ENCODE measurements at places on chromosomes 16 and 17.
A peak's percentile ranks its signal among the peaks of the same experiment; 100 is the strongest.

DNA sequence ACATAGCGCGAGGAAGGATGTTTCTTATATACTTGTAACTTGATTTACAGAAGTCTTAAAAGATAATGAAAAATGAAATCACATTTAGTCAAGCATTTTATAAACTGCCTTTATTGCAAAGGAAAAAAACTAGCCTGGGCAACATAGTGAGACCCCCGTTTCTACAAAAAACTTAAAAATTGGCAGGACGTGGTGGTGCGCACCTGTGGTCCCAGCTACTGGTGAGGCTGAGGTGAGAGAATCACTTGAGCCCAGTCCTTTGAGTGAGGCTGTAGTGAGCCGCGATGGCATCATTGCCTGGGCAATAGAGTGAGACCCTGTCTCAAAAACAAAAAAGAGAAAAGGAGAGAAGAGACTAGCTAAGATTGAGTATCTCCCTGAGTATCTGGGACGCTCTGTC is 145.2 kb upstream of the CIBAR2 start:
- DNase-seq: no peak

DNA sequence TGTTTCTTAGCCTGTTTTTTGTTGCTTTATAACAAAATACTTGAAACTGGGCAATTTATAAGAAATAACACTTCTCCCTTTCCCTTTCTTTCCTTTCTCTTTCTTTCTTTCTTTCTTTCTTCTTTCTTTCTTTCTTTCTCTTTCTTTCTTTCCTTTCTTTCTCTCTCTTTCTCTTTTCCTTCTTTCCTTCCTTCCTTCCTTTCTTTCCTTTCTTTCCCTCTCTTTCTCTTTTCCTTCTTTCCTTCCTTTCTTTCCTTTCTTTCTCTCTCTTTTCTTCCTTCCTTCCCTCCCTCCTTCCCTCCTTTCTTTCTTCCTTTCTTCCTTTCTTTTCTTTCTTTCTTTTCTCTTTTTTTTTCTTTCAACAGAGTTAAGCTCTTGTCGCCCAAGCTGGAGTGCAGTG is 27.8 kb downstream of the FAM20A start:
- no peak for DNase-seq

- no peak for DNase-seq
Observed at GRCh38 chr16:12078405-12079280, 102.1 kb downstream of the SNX29 start.

DNA sequence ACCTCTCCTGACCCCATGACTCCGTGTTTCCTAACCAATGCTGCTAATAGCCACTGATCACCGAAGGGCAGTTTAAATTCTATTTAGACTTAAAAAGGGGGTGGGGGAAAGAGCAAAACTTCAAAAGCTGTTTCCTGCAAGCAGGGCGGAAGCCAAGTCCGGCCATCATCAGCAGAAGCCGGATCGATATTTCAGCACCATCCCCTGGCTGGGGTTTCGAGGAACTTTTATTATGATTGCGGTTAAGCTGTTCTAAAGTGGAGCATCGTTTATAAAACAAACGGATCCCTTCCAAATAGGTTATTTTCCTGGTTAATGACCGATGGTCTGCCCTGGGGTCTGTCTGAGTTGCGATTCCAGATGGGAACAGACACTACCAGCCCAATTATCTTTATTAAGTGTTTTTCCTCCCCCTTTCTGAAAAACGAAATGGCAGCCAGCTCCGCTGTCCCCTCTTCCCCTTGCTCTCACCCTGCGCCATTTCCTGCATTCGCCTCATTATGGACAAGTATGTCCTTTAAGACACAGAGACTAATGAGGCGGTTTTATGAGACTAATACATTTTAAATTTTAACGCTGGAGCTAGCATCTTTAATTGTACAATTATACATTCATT is 76.1 kb upstream of the IRX3 start:
- no peak for DNase-seq

DNA sequence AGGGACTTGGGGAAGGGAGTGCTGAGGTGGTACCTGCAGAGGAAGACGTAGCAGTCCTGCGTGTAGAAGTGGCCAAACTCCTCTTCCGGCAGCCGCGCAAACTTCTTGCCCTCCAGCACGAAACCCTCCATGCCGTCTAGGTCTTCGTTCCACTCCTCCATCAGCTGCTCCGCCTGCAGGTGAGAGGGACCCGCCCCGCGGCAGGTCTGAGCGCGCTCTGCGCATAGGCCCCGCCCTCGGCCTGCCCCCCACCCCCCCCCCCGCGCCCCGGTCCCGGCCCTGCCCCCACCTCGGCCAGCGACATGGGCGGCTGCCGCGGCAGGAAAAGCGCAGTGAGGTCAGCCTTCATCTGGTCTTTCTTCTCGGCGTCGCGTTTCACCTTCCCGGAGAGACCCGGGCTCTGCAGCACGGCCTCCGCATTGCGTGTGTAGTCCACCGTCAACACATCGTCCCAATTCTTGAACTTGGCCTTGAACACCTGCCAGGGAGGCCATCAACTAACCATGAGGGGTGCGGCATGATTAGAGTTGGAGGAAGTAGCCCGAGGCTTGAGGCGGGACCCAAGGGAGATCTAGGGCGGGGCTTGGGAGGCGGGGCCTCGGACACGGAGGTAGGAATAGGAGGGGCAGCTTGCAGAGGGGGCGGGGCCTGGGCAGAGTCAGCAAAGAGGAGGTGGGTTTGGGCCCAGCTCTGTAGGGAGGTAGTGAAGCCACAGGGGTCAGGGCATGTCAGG is 11.5 kb downstream of the FLII start:
- peak; percentile 18 for DNase-seq

GRCh38 chr16:22751685-22752084 is 62.3 kb upstream of the HS3ST2 start:
- DNase-seq: no peak

DNA sequence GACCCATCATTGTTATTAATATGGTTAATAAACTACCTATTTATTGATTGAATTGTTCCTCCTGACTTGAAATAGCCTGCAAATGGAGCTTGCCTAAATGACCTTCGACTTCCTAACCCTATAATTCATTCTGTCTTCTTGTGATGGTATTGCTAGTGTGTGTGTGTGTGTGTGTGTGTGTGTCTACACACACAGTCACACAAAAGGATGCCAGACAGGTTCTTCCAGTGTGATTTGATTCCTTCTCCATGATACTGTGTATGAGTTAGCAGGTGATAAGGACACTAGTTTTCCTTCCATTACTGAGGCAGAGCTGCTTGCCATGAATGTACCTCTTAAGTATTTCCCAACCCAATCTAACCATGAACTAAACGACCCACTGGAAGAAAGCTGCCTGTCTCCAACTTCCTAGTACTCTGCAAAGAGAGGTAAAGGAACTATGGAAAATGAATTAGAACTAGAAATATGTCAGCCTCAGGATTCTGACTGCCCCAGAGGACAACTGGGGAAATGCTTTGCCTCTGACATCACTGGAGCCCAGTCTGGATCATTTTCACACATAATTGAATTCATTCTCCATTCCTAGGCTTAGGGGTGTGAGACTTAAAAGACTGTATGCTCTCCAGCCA is 3.5 kb upstream of the CDC6 start:
- no peak for DNase-seq

DNA sequence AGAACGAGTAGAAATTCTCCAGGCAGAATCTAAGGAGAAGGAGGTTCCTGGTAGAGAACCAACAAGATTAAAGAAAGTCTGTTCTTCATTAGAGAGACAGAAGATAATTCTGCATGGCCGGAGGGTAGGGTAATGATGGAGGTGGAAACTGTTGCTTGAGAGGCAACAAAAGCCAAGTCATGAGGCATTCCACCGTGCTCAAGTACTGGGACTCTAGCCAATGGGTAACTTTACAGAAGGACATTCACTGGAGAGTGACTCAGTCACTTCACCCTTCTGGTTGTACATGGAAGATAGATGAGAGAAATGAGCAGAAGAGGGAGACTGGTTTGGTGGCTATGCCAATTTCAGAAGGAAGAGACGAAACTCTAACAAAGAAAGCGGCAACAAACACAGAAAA is 53.6 kb upstream of the ANKFN1 start:
- DNase-seq: no peak

DNA sequence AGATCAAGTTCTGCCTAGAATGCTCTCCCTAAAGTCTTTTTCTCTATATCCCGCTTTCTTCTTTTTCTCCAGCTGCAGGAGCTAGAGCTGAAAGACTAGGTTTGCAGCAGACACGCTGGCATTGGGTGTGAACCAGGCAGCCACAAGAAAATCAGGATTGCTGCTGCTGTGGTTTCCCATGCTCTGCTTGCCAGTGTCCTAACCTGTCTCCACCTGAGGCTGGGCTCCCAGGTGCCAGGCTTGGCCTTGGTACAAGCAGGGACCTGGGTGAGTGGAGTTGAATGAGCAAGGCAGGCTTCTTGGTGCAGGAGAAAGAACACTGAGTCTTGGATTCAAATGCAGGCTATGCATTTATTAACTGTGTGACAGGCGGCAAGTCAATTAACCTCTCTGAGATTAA is 440.3 kb upstream of the MAF start:
- no peak for DNase-seq

DNA sequence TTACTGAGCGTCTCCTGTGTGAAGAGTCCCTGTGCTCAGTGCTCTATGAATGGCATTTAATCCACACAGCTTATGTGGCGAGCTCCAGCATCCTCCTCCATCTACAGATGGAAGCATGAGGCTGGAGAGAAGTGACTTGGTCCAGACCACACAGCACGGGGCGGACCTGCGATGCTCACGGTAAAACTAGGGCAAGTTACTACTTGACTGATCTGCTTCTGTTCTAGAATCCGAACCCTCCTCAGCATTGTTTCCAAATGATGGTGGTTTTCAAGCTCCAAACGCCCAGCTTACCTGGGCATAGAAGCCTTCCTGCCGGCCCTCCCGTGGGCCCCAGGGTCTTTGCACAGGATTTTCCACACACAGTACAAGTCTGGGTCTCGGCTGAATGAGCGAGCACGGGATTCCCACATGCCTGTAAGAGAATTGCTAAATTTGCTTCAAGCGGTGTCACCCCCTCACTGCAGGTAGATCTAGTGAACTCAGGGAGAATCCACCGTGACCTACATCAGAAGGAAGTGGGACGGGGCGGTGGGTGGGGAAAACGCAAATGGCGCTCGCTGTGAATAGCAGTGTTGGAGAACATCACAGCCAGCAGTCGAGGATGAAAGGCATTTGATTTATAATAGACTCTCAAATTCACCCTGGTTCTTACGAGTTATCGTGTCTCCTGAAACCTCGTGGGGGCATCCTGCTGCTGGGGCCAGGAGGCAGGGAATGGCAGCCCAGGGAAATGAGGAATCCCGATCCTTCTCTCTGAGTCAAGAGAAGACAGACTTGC is 101.1 kb downstream of the CMIP start:
- DNase-seq: no peak

DNA sequence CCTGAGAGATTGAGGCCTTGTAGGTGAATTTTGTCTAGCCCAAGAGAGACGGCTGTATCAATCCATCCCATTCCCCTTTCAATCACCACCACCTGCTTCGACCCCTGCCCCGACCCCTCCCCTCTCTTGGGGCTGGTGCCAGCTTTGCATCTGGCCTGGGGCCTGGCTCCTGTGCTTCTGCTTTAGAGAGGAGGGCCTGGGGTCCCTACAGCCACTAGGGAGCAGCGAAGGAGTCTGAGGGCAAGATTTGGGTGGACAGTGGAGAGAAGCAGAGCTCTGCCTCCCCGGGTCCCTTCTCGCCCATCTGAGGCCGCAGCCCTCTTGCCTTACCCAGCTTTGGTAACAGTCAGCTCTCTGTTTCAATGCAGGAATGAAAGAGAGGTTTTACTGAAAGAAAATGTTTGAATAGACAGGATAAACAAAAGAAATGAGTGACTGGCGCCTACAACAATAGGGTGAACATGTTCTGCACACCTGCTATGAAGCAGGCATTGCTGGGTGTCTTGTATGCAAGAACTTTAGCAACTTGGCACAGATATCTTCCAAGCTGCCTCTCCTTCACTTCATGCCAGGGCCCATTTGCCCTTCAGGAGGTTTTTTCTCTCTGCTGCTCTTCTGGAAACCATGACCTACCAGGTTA is 57.4 kb downstream of the SLC47A1 start:
- no peak for DNase-seq

DNA sequence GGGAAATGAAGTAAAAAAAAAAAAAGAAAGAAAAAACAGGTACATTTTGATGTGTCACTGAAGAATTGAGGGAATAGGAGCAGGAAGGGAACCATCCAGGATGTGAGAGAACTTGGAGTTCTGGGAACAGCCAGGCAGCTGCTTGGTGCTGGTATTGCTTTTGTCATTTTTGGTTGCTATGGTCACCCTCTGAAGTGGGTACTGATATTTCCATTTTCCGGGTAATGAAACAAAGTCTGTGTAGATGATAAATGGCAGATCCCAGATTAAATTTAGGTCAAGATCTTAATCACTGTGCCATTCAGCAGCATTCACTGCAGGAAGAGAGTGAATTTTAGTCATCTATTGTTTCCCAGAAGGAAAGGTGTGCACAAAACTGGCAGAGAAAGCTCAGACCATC is 93.6 kb downstream of the ABCA8 start:
- DNase-seq: no peak

DNA sequence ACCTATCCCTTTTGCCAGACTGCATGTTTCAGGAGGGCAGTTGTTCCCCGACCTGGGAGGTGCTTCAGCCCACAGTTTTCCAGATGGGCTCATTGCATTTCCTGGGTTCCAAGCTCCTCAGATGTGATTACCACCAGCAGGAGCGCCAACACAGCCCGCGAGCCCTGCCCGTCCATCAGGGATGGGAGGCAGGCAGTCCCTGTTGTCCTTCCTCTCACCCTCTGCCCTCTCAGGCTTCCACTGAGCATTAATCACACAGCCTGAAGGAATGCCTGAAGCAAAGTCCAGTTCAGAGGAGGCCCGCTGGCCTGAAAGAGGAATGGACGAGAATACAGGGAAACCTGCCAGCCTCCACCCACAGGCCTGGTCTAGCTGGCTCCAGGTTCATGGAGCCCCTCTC is 256.3 kb upstream of the SDK2 start:
- no peak for DNase-seq

DNA sequence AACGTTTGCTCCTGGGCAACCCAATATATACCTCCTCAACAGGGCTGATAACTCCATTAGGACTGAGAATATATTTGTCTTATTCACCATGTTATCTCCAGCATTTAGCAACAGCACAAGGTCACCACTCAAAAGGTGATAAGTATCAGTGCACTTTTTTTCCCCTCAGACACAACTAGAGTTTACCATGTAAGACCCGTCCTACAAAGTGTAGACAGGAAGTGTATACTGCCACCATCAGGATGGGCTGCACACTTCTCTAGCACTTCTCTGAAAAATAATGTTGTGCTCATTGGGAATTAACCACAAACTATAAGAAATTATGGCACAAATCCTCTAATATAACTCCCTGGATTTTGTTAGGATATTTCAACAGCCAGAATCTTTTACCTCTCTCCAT is 5.7 kb upstream of the VAT1L start:
- DNase-seq: no peak

- DNase-seq: peak; percentile 24
Observed at GRCh38 chr17:3963237-3964201, 718 bp downstream of the ATP2A3 start.

DNA sequence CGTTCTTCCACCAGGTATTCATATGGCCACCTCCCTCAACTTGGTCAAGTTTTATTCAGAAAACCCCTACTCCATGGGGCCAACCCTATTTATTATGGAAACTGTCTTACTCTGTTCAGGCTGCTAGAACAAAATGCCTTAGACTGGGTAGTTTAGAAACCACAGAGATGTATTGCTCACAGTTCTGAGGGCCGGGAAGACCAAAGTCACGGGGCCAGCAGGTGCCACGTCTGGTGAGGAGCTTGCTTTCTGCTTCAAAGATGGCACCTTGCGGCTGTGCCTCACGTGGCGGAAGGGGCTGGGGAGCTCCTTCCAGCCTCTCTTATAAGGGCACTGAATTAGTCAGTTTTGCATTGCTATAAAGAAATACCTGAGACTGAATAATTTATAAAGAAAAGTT is 74.3 kb downstream of the AXIN2 start:
- no peak for DNase-seq

GRCh38 chr17:82917699-82918345 is 78.0 kb upstream of the ZNF750 start:
- DNase-seq: no peak

Data from activated T-cell treated with anti-CD3 and anti-CD28 coated beads for 24 hours (primary cell).